Left renal cortex interstitium (tissue), 4 donors: ENCODE measurements at places on chromosomes 5 and 9. TPM values are rescaled to one million over a fixed set of nuclear protein-coding genes. Genes with fewer than 3 reads are reported as not detected.

GRCh38 chr5:69432412-69433206, 17.7 kb downstream of the MARVELD2 start:
- no peak for DNase-seq

- DNase-seq = no peak
These were observed 24.0 kb downstream of the DCTN4 start for GRCh38 chr5:150734579-150735384.

DNA sequence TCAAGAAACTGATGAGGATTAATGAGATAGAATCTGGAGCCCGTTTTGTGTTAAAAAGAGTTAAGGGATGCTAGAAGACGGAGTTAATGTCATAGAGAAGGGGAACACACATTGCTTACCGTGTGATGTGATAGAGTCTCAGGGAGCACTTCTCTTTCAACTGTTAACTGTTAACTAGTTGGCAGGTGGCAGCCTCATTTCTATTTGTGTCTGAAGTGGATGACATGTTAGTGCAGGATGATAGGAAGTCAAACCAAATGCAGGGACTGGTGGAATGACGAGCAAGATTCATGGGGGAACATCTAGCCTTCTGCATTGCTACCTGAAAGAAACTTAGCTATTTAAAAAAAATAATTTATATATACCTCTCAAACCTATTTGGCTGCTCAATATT, 222.7 kb downstream of the MAST4 start:
- DNase-seq = no peak

- DNase-seq = no peak
These were observed 63.5 kb upstream of the RAD23B start for GRCh38 chr9:107219486-107220077.

DNA sequence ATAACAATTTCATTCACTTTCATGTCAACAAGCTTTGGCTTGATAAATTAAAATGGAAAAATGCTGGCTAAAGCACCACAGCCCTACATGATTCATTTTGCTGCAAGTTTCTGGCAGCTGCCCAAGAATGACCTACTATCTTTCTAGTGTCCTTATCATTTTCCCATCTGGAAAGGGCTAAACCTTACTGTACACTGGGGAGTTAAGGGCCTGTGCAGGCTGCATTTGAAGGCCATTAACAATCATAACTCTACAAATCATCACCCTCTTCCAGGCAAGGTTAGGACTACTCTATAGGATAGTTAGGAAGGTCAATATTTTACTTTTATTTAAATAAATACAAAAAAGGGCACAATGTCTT, 579.7 kb upstream of the ZNF608 start:
- no peak for DNase-seq

GRCh38 chr9:117779760-117780159, 75.6 kb downstream of the TLR4 start:
- no peak for DNase-seq

DNA sequence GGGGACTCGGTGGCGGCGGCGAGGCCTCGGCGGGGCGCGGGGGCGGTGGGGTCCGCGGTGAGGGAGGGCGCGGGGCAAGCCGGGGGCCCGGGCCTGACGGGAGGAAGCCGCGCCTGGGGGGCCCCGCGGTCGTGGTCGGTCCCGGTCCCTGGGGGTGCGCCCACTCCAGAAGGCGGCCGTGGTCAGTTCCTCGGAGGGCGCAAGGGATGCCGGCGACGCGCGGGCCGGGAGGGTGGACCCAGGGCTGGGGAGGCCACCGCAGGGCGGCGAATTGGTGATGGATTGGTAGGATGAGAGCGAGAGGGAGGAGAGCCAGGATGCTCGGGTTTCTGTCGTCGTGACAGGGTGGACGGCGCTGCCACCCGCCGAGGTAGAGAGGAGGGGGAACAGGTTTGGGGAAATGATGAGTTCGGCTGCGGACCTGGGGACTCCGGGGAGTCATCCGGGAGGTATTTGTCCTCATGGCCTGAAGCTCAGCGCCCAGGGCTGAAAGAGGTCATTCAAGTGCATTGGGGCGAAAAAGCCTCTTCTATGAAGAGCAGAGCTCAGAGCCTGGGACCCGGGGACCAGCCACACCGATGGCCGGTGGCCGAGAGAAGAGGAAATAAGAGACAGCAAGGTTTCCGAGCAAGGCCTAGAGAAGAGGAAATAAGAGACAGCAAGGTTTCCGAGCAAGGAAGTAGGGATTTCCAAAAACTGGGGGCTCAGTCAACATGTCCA, 557 bp downstream of the GNG10 start:
- DNase-seq = peak; percentile 24

The ZBED3 gene
- 31.1 TPM for polyA plus RNA-seq
